ENCODE measurements at places on chromosomes 3 and 15.

- DNase-seq = no peak
Observed at GRCh38 chr3:139538733-139539132, 809 bp downstream of the RBP1 start.

GRCh38 chr15:36951731-36952247 lies 148.6 kb downstream of the MEIS2 start:
- DNase-seq = no peak

- no peak for DNase-seq
Observed at GRCh38 chr3:71517271-71517791, 66.2 kb downstream of the FOXP1 start.

- DNase-seq = no peak
Observed at GRCh38 chr3:67311440-67311839, 313.3 kb downstream of the KBTBD8 start.

- DNase-seq = no peak
Observed at GRCh38 chr3:106379251-106379750, 510.5 kb upstream of the CBLB start.

GRCh38 chr3:148005456-148005855 lies 596.3 kb downstream of the ZIC1 start:
- DNase-seq = no peak
